Stimulated activated CD8-positive, alpha-beta memory T cell treated with anti-CD3 and anti-CD28 coated beads, Interleukin-15, amount 100 ng/mL, for 24 hours (primary cell): ENCODE measurements at places on chromosomes 7 and 10.

GRCh38 chr7:125363873-125364272 is 434.2 kb upstream of the POT1 start:
- no peak for DNase-seq

GRCh38 chr7:102819151-102819550 is 70.4 kb downstream of the FAM185A start:
- no peak for DNase-seq

- no peak for DNase-seq
These were observed 27.3 kb upstream of the NRG3 start for GRCh38 chr10:81847675-81848074.

GRCh38 chr10:124220971-124221355 is 127.6 kb upstream of the CHST15 start:
- no peak for DNase-seq

- no peak for DNase-seq
These were observed 174.7 kb downstream of the GATA3 start for GRCh38 chr10:8229153-8229552.

DNA sequence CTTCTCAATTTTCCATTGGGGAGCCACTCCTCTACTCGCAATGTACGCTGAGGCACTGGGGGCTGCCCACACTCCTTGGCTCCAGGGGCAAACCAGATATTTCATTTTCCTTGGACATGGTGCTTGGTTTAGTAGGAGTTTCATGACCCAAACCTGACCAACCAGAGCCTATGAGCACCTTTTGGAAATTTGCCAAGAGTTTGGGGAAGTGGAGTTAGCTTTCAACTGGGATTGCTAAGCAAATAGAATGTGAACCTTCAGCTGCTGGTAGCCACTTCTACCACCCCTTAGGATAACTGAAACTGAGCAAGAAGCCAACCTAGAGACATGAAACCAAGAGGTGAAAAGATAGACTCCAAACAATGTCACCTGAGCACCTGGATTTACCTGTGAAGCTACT is 74.9 kb upstream of the COL13A1 start:
- DNase-seq = no peak

DNA sequence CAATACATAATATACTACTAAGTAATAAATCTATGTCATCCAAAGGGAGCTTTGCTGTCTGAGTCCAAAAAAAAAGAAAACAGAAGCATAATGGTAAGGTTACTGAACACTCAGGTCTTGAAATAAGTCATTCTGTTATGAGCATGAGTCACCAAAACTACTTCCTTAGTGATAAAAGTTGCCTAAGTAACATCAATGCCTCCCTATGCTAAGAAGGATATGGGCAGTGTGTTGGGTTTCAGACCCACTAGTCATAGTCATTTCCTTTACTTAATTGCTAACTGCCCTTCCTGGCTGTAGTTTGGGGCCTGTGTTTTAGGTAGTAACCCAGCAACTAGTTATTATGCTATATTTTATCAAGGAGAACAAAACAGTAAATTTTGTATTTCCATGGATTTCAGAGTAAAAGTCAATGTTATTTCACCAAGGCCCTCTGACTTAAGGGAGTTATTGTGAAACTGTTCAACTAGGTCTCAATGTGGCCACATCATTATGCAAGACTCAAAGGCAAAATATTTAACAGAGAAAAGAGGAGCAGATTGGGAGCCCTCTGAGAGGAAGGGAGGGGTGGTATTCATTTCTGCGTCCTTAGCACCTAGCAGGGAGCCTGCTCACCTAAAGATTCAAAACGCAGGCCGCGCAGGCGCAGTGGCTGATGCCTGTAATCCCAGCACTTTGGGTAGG is 11.7 kb upstream of the VIM start:
- DNase-seq = no peak

DNA sequence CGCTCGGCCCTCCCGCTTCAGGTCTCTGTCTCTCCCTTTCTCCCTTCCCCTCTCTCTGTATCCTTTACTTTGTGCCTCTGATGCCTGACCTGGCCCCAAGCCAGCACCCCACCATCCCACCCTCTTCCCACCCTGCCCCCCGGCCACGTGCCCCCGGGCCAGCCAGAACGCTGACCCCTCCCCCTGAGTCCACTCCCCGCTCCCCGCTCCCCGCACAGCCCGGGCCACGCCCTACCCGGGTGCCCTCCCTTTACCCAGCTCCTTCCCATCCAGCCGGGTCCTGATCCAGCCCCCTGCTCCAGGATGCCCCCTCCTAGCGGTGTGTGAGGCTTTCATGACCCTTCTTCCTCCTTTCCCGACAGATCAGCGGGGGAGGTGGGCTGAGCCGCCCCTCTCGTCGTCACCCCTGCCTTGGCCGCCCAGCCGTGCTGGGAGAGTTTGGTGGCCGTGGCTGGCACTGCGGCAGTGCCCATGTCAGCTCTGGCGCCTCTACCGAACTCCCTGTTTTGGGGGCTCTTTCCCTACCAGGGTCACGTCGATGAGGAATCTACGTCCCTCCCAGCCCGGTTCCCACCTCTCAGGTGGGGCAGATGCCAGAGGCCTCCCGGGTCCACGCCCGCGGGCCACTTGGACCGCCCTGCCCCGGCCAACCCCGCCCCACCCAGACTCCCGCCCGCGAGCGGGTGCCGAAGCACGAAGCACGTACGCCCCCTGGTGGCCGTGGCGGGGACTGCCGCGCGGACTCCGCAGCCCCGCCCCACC is 127.4 kb downstream of the UBE2H start:
- DNase-seq = peak; percentile 99

DNA sequence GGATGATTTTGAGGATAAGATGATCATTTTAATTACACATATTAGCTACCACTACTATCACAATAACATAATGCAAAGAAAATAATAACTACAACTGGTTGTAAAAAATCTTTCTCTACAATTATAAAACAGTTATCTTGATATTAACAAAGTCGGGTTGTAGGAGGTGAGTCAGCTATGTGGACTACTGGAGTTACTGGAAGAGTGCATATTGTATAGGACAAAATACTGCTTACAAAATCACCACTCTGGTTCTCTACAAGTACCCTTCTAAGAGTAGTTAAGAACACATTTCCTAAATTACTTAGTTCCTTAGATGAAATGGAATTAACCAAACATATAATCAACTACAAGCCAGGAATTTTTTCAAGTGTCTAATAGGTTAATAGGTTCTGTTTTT is 74.1 kb downstream of the HYCC1 start:
- DNase-seq = no peak

GRCh38 chr10:93859049-93859655 is 34.6 kb upstream of the SLC35G1 start:
- no peak for DNase-seq

DNA sequence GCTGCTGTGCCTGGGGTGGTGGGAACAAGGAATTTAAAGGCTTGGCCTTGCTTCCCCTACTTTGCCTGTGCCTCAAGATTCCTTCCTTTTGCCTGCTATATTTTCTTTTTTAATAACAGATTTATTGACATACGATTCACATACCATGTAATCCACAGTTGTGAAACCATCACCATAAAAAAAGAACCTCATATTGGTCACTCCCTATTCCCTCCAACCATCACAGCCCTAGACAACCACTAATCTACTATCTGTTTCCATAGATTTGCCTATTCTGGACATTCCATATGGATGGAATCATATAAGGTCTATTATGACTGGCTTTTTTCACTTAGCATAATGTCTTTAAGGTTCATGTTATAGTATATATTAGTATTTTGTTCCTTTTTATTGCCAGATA is 59.3 kb upstream of the TRIM8 start:
- no peak for DNase-seq
